ENCODE measurements at places on chromosomes 5 and 9.

GRCh38 chr5:141478321-141478945 lies 2.7 kb downstream of the PCDHGC3 start:
- no peak for DNase-seq

- DNase-seq = no peak
These were observed 111.7 kb downstream of the ST8SIA4 start for GRCh38 chr5:100791391-100791790.

DNA sequence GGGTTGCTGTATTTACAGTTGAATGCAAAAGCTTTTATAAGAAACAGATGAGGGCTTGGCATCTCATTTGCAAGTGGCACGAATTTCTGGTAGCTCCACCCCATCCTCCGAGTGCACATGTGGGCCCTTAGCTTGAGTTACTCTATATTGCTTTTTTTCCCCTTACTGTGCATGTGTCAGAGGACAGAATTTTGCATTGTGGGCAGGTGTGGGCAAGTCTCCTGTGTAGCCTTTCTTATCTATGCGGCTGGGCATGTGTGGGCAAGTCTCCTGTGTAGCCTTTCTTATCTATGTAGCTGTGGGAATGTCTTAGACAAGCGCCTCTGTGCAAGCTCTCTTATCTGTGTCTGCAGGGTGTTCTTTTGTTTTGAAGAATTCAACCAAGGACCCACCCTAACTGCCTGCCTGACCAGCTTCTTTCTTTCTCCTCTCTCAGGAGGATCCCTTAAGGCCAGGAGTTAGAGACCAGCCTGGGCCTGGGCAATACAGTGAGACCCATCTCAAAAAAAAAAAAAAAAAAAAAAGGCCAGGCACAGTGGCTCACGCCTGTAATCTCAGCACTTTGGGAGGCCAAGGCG lies 34.1 kb upstream of the SIL1 start:
- no peak for DNase-seq

DNA sequence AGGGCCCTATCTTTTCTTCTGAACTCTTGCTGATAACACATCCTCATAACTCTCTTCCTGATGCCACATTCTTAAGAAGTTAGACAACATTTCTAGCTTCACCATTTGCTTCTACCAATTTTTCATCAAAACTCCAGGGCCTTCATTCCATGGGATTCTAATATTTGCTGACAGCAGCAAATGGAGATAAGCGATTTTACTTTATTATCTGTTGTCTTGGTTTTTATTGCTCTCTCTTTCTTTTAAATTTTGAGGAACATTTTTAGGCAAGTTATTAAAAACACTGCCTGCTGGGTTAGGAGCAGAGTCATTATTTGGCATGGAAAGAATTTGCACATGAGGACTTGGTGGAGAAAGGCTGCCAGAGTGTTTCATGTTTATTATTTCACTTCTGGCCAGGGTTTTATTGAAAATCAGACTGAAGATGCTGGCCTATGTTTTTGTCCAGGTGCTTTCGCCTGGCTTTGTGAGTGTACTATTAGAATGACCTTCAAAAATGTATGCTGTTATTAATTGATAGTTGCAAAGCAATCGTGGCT lies 27.7 kb downstream of the NSG2 start:
- no peak for DNase-seq

DNA sequence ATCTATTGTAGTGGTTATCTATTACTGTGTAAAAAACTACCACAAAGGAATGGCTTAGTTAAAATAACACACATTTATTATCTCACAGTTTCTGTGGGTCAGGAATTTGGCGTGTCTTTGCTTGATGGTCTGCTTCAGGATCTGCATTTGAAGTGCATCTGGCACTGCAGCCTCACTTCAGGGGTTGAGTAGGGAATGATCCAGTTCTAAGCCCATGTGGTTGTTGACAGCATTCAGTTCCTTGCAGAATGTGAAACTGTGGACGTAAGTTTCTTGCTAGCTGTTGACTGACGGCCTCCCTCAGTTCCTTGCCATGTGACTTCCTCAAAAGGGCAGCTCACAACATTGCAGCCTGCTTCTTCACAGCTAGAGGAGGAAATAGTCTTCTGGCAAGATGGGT lies 2.1 kb upstream of the OGN start:
- no peak for DNase-seq

DNA sequence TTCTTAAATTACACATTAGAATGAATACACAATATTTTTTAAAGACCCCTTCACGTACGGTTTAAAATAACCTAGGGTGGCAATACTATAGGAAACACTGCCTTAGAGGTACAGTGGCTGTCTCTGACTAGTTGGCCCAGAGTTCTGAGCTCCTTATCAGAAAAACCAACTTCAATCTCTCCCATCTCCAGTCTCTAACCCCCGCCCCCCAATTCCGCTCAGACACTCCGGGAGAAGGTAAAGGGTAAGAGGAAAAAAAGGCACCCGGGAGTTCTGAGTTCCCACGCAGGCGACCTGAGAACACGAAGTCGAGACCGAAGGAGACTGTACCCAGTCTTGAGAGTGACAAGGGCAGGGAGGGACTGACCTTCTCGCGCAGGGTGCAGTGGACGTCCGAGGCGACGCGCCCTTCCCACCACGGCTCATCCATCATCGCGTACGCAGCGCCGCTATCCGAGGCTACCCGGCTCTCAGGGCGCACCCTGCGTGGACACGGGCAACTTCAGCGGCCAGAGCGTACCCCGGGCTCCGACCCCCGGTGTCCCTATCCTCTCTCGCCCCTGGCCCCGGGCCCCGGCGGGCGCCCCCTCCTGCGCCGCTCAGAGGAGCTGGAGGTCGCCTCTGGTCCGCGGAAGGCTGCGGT lies 752 bp downstream of the CCNJL start:
- no peak for DNase-seq

- DNase-seq = no peak
These were observed 76.5 kb downstream of the SEC61B start for GRCh38 chr9:99298614-99299013.

DNA sequence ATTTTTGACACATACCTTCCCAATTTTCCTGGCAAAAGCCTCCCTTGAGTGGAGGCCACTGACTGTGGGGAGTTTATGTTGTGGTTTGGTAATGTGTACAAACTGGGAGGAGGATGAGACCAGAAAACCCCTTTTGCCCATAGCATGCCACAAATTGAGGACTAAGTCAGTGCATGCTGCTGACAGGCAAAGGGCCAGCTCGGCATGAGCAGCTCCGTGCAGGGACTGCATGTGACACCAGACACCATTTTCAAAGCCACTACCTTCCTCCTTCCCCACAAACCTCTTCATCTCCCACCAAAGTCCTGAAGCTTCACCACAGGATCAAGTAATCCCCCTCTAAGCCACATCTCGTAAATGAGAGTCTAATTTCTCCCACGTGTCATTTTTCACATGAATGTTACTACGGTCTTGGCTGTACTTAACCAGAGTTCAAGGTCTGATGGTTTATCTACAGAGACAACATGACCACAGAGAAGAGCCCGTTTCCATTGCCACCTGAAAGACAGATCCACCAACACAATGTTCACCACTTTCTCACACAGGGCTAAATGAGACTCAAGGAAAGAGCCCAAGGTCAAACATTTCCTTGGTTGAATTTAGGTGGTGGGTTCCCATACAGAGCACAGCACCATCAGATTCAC lies 106.5 kb downstream of the NFIB start:
- DNase-seq = no peak

DNA sequence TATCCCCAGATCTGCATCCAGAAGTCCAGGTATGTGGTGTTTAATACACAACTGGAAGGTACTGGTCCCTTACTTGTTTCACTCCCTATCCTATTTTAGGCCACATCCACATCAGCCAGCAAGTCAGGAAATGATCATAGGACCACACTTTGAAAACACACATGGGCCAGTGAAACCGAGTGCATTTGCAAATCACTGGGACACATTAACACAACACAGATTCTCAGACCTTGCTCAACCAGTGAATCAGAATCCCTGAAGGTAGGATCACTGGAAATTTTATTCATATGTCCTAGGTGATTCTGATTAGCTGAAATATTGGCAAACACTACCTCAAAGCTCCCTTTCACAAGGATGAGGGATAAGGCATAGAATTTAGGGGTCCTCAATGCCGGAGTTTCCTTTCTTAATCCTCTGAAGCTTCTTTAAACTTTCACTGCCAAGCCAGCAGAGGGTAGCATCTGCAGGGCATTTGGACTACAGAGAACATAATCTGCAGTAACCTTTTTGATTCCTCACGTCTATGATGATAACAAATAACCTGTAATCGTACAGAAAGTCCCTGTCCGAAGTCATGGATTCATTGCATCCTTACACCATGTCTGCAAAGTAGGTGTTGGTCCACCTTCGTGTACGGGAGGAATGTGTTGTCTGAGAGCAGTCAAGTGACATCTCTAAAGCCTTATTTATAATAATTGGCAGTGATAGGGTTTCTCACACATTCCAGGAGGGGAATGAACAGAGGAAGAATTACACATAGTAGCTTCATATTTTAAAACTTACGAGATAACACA lies 11.0 kb upstream of the ABLIM3 start:
- DNase-seq = no peak

DNA sequence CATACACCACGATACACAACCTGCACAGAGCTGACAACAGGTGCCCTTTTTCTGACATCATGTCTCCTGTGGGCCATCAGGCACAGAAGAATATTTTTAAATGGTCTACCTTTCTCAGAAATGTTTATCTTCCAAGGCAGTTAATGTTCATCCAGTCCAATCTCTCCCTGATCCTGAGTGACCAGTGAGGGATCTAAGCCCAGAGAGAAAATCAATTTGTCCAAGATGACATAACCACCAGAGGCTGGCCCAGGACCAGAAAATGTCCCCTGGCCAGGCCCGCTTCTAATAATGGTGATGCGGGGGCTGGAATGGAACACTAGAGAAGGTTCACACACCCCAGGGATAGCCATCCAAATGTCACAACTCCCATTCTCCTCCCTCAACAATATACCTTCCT lies 357.9 kb upstream of the KIF2A start:
- no peak for DNase-seq

DNA sequence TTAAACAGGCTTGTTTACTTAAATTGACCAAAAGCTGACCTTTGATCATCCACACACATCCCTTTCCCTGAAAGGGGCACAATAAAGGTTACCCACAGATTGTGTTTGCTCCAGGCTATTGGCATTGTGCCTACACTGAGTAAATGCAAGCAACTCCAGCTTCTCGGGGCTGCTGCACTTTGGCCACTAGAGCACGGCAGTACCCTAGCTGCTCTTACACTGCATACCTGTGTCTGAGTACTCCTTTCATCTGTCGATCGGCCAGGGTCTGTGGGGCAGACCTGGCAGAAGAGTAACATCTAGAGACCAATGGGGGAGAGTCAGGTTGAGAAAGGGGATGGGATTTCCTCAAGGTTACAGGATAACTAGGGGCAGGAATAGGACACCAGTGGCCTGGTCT lies 281.9 kb upstream of the NMUR2 start:
- DNase-seq = no peak

- no peak for DNase-seq
These were observed 167.8 kb downstream of the DOCK2 start for GRCh38 chr5:169804861-169805260.

DNA sequence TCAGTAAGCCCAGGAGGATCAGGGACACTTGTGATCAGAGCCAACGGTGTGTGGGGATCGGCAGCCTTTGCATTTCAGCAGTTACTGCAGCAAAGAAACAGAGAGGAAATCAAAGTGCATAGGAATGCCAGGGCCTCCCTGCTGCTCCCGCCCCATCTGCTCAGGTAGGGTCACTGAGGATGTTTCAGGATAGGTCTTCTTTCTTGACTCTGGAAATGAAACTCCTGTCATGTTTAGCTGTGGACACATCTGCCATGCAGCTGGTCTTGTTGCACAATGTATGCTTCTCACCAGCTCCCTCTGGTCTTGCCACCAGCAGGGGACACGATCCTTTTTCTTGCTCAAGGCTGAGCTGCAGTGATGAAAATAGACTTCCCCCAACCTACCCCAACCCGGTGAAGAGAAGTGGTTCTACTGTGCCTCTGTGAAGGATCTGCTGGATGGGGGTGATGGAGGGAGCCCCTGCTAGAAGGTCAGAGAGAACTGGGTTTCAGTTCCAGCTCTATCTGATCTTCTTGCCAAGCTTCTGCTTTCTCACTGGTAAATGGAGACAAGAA lies 185.2 kb upstream of the KLF4 start:
- DNase-seq = no peak

DNA sequence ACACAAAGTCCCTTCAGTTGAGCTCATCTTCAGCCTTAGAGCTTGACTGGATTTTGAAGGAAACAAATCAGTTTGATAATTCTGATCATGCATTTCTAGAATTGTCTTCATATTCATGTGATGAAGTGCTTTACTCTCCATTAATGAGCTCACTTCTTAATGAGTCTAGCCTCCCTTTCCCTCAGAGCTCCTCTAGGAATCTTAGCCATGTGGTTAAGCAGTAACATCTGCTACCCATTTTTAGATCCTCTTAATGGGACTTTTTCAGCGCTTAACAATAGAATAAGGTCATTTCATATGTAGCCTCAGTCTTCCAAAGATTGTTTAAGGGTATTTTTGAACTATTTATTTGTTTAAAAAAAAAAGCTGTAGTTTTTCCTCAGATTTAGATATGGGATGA lies 36.9 kb upstream of the LURAP1L start:
- DNase-seq = no peak

DNA sequence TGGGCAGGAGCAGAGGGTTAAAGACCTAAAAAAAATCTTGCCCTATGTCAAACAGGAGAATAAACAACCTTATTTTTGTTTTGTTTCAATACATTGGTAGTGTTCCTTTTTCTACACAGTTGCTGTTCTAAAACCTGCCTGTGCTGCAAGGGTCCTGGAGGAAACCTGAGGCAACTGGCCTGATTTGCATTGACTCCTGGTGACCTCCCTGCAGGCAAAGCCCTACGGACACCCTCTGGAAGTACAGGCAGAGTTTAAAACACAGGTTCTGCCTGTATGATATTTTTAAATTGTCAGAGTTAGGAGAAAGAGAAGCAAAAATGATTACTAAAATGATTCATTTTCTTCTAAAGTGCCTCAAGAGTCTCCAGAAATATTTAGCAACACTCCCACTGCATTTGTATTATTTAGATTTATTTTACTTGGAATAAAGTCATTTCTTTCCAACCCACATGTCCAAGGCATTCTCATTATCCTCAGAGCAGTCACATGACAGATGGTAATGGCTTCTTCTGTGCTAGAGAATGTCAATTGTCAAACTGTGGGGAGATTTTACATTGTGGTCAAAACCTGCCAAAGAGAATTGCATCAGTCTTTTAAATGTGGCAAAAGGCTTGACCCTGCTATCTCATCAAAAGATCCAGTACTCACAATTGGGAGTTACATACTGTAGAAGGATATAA lies 559.6 kb downstream of the CETN3 start:
- no peak for DNase-seq

DNA sequence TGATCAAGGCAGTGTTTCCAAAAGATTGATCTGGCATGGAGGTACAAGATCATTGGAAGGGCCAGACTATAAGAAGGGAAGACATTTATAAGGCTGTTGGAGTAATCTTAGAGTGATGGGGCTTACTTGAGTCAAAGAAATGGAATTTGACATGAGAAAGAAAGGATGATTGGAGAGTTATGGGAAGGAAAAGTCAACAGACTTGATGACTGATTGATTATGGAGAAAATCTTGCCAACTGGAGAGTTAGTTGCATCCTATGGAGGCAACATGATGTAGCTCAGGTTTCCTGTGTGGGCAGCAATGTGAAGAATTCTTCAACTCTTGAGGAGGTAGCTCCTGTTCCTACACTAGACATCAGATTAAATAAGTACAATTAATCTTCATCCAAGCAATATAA lies 10.9 kb upstream of the MAST4 start:
- no peak for DNase-seq

- DNase-seq = no peak
These were observed 212.3 kb upstream of the TMEM161B start for GRCh38 chr5:88480801-88481499.
